ENCODE measurements at places on chromosomes 5 and 9.

GRCh38 chr5:113507601-113508000 is 5.9 kb upstream of the YTHDC2 start:
- no peak overlapping the region for H3K4me3 ChIP-seq
- DNase-seq: no peak
- H3K27ac ChIP-seq: no peak overlapping the region
- no peaks in the 10 kb centered on the region for H3K4me1 ChIP-seq

DNA sequence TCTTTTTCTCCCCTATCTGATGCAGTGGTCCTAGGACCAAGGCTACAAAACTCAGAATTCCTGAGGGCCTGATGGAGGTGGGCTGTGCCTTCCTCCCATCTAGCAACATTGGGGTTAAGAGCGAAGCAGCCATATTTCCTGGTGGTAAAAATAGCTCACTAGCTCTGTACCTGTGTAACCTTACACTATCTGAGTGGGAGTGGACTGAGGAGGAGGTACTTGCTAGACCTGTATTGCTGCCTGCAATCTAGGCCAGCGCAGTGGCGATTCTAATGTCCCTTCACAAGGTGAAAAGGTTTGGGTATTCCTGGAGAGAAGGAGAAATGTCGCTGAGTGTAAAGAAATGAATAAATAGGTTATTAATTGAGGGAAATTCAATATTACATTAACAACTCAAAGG is 80.2 kb upstream of the LIFR start:
- H3K4me3 ChIP-seq: no peak overlapping the region
- no peaks in the 10 kb centered on the region for H3K27me3 ChIP-seq
- peak overlapping the region; percentile 75 for H3K27ac ChIP-seq
- no peaks in the 10 kb centered on the region for H3K4me1 ChIP-seq
- peak; percentile 33 for DNase-seq

DNA sequence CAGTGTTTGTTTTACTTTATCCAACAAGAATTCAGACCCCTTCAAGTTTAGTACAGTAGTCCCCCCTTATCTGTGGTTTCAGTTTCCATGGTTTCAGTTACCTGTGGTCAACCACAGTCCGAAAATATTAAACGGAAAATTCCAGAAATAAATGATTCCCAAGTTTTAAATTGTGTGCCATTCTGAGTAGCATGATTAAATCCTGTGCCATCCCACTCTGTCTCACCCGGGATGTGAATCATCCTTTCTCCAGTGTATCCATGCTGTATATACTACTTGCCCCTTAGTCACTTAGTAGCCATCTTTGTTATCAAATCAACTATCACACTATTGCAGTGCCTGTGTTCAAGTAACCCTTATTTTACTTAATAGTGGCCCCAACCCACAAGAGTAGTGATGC is 153.8 kb upstream of the RASA1 start:
- H3K36me3 ChIP-seq: no peaks in the 10 kb centered on the region
- no peaks in the 10 kb centered on the region for H3K27me3 ChIP-seq
- no peaks in the 10 kb centered on the region for H3K4me1 ChIP-seq
- no peak overlapping the region for H3K27ac ChIP-seq

DNA sequence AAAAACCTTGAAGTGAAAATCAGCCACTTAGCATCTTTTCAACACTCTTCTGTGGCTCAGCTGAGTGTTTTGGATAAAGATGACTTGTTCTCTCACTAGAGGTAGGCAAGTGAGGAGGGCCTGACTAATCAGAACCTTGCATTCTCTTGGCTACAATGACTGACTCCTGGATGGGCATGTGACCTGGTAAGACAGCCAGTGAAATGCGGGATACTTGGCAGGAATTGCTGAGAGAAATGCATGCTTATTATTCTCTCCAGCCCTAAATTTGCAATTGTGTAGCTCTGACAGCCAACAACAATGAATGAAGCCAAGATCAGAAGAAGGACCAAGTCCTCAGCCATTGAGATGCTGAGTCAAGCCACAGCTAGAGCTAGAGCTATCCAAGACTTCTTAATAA is 490.5 kb upstream of the ZNF608 start:
- H3K4me3 ChIP-seq: no peak overlapping the region
- H3K36me3 ChIP-seq: no peaks in the 10 kb centered on the region
- no peak for DNase-seq
- H3K27me3 ChIP-seq: no peaks in the 10 kb centered on the region
- no peaks in the 10 kb centered on the region for H3K4me1 ChIP-seq
- H3K27ac ChIP-seq: no peak overlapping the region

DNA sequence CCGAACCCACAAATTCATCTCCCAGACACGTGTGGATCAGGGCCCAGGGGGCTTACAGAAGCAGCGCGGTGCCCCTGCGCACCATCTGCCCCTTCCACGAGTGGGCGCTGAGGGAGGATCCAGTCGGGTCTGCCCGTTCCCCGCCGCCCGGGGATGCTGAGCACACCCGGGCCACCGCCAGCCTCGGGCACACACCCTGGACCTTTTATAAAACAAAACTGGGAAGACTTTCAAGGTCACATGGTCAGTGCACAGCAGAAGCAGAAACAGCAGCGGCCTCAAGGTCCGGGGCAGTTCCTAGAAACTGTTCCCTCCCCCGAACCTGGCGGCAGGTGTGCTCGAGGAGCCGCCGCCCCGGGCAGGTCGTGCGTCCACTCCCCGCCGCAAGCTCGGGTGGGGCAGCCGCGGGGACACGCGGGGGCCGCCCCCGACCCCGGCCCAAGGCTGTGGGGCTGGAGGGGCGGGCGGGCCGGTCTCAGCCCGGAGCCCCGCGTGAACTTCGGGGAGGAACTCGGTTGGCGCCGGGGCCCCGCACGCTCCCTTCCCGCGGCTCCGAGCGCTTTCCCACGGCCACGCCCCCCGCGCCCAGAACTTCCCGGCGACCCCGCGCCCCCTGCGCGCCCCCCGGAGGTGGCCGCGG is 633 bp upstream of the PPP1R26 start:
- no peaks in the 10 kb centered on the region for H3K27me3 ChIP-seq
- peak; percentile 67 for DNase-seq
- H3K4me3 ChIP-seq: peak overlapping the region; percentile 19
- no peaks in the 10 kb centered on the region for H3K36me3 ChIP-seq
- peak overlapping the region; percentile 89 for H3K27ac ChIP-seq

GRCh38 chr5:139543423-139543991 is 17.6 kb upstream of the UBE2D2 start:
- H3K4me1 ChIP-seq: no peaks in the 10 kb centered on the region
- no peaks in the 10 kb centered on the region for H3K27me3 ChIP-seq
- no peaks in the 10 kb centered on the region for H3K36me3 ChIP-seq
- peak overlapping the region; percentile 38 for H3K4me3 ChIP-seq

- H3K27me3 ChIP-seq: no peaks in the 10 kb centered on the region
- H3K27ac ChIP-seq: no peak overlapping the region
- no peaks in the 10 kb centered on the region for H3K36me3 ChIP-seq
- DNase-seq: no peak
- no peak overlapping the region for H3K4me3 ChIP-seq
Measured at GRCh38 chr9:81380504-81381359, 308.6 kb downstream of the TLE1 start.

DNA sequence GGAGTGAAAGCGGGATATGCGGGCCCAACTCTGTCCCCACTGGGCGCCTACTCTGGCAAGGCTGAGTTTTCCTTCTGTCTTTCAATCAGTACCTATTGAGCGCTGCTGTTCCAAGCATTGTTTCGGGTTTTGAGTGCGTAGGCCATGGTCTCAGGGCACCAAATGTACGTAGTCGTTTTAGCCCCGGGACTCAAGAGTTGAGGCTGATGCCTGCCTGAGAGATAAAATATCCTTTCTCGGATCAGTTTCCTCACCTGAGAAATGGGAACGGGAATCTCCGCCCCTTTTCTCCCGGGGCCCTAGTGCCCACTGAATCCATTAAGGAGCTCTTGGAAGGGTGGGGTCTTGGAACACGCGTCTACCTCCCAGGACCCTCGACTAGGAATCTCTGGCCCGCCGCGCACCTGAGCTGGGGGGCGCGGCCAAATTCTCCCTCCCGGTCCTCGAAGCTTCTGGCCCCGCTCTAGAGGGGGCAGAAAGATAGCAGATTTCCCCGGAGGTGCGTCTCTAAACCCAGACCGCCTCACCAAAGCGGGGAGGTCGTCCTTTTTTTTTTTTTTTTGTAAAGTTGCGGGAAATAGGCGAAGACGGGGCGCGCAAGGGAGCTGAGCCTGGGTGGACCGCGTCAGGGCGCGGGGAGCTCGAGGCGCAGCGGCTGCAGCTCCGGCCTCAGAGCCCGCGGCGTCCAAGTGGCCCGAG is 494 bp upstream of the CXXC5 start:
- H3K27me3 ChIP-seq: no peaks in the 10 kb centered on the region
- H3K4me3 ChIP-seq: peak overlapping the region; percentile 41
- DNase-seq: no peak
- peak overlapping the region; percentile 88 for H3K27ac ChIP-seq
- no peaks in the 10 kb centered on the region for H3K36me3 ChIP-seq

GRCh38 chr9:5621327-5621726 is 7.6 kb upstream of the RIC1 start:
- no peak for DNase-seq
- no peaks in the 10 kb centered on the region for H3K27me3 ChIP-seq
- H3K4me3 ChIP-seq: no peak overlapping the region

- H3K36me3 ChIP-seq: peaks cover 2% of the 10 kb centered on the region
- no peaks in the 10 kb centered on the region for H3K27me3 ChIP-seq
- DNase-seq: no peak
Measured at GRCh38 chr9:123657099-123657498, 272.8 kb downstream of the DENND1A start.

DNA sequence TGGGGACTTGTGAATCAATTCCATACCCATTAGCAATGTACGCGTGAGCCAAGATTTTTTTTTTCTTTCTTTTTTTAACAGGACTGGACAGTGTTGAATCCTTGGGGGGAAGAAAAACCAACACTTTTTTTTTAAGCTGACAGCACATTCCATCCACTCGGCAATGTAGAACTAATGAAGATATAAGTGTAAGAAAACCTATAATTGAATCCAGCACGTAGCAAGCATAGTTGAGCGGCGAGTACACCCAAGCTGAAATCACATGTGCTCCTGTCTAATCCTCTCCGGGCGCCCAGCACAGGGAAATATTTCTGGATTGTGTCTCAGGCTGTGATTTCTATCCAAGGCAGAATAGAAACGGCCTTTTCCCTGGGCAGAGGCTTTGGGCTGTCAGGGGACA is 118.2 kb downstream of the BOD1 start:
- H3K4me3 ChIP-seq: no peak overlapping the region
- no peaks in the 10 kb centered on the region for H3K4me1 ChIP-seq
- peak; percentile 58 for DNase-seq
- H3K27ac ChIP-seq: no peak overlapping the region
- no peaks in the 10 kb centered on the region for H3K27me3 ChIP-seq

DNA sequence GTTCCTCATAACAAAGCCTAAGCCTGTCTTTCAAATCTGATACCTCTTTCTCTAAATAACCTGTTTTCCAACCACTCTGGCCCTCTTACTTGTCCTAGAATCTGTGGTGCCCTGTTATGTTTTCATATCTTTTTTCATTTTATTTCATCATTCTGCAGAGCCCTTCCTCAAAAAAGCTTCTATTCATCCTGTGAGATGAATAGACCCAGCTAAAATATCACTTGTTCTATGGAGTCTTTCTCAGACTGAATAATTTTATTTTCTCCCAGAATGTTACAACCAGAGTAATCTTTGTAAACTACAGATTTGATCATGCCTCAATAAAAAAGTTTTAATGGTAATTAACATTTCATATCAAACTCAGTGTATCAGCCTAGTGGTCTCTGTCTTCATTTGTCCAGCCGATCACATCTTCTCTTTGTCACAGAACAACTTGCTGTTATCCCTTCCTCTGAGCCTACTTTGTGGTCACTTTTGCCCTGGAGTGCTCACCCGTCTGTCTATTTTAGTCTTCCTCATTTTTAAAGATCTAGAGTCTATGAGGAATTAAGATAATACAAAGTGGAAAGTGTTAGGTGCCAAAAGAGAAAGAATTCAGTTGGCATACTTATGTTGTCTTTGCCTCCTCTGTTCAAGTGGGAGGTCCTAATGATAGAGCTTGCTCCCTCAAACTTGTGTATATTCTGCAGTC is 77.8 kb downstream of the ZCCHC7 start:
- H3K27me3 ChIP-seq: no peaks in the 10 kb centered on the region
- H3K4me3 ChIP-seq: no peak overlapping the region
- no peaks in the 10 kb centered on the region for H3K4me1 ChIP-seq
- no peaks in the 10 kb centered on the region for H3K36me3 ChIP-seq
- H3K27ac ChIP-seq: no peak overlapping the region
- DNase-seq: no peak

GRCh38 chr5:87154191-87154590 is 113.5 kb upstream of the RASA1 start:
- H3K4me3 ChIP-seq: no peak overlapping the region
- no peak for DNase-seq
- no peaks in the 10 kb centered on the region for H3K27me3 ChIP-seq
- no peaks in the 10 kb centered on the region for H3K36me3 ChIP-seq
- no peak overlapping the region for H3K27ac ChIP-seq

GRCh38 chr5:136424835-136425584 is 59.7 kb upstream of the TRPC7 start:
- H3K27ac ChIP-seq: no peak overlapping the region
- H3K4me1 ChIP-seq: no peaks in the 10 kb centered on the region
- no peak overlapping the region for H3K4me3 ChIP-seq

DNA sequence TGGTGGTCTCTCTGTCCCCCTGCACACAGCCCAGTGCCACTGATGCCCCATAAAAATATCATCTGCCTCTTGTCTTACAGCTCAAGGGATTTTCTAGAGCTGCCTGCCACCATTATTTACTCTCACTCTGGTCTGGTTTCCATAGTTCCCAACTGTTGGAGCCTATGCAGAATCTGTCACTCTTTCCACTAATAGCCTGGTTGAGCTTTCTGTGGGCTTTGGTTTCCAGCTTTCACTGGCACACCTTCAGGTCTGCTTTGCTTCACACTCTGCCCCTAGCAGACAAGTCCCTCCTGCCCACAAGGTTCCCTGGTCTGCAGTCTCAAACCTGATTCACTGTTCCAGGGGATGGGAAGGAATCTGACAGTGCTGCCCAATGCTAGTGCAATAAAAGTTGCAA is 103.0 kb upstream of the FTMT start:
- H3K4me1 ChIP-seq: no peaks in the 10 kb centered on the region
- H3K27ac ChIP-seq: no peak overlapping the region
- no peaks in the 10 kb centered on the region for H3K36me3 ChIP-seq
- no peak overlapping the region for H3K4me3 ChIP-seq
- DNase-seq: no peak

GRCh38 chr5:113293068-113293974 is 141.5 kb downstream of the TSSK1B start:
- DNase-seq: peak; percentile 53
- H3K36me3 ChIP-seq: no peaks in the 10 kb centered on the region
- no peaks in the 10 kb centered on the region for H3K4me1 ChIP-seq
- no peaks in the 10 kb centered on the region for H3K27me3 ChIP-seq

DNA sequence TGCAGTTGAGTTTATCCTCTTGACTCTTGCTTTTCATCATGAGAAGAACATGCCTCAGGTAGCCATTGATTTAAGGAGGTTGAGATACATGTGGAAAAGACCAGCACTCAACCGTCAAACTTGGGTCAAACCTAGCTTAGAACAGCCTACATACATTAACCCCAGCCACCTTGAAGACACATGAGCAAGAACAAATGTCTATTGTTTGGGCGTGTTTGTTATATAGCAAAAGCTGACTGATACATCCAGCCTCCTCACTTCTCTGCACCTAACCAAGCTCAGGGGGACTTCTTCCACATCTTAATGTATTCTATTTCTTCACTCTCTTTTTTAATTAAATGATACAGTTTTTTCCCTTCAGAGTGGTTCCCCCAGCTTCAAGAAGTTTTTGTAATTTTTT is 28.7 kb downstream of the DRD1 start:
- no peak overlapping the region for H3K27ac ChIP-seq
- no peaks in the 10 kb centered on the region for H3K27me3 ChIP-seq
- no peaks in the 10 kb centered on the region for H3K36me3 ChIP-seq
- H3K4me1 ChIP-seq: no peaks in the 10 kb centered on the region
- no peak overlapping the region for H3K4me3 ChIP-seq
- no peak for DNase-seq

- no peak overlapping the region for H3K27ac ChIP-seq
- H3K27me3 ChIP-seq: no peaks in the 10 kb centered on the region
- H3K4me1 ChIP-seq: no peaks in the 10 kb centered on the region
Measured at GRCh38 chr9:81598811-81599210, 90.5 kb downstream of the TLE1 start.
